ENCODE measurements at places on chromosomes 12 and 14.

- no peak for ATAC-seq
Measured at GRCh38 chr12:110050927-110051326, 2.6 kb upstream of the C12orf76 start.

- no peak for ATAC-seq
Measured at GRCh38 chr14:52268279-52269061, 972 bp downstream of the PTGDR start.

- no peak for ATAC-seq
Measured at GRCh38 chr14:24826390-24826789, 192.4 kb upstream of the GZMB start.

GRCh38 chr14:99175331-99176155, 96.5 kb downstream of the BCL11B start:
- ATAC-seq: no peak

GRCh38 chr14:55077170-55078151, 26.0 kb downstream of the MAPK1IP1L start:
- peak; percentile 81 for ATAC-seq

DNA sequence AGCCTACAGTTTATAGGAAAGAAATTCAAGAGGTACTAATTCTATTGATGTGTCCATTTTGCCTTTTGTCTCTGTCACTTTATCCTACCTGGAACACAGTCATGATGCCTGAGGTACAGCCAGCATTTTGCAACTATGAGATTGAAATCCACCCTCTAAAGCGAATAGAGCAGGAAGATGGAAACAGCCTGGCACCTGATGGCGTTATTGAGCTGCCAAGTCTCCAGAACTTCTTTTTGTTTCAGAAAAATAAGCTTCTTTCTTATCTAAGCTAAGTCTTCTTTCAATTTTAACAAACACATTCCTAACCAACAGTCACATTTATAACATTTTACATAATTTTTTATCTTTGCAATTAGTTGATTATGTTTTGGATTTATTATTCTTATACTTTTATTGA, 182.1 kb downstream of the PAWR start:
- no peak for ATAC-seq

GRCh38 chr12:31796270-31796951, 67.6 kb upstream of the AMN1 start:
- ATAC-seq: no peak

DNA sequence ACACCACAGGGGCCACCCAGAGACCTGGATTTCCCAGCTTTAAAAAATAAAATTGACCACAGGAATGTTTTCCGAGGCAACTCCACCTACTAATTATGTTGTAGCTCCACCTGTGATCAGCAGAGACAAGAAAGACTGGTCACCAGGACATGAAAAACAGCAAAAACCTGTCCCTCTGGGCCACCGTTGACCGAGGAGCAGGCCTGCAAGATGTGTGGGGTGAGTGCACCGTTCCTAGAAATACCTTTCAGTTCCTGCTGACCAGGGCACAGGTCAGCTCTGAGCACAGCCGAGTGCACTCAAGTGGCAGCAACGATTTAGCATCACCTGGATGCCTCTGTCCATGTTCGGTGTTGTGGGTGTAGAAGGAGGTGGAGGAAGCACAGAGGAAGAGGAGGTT, 16.9 kb downstream of the FZD10 start:
- no peak for ATAC-seq

DNA sequence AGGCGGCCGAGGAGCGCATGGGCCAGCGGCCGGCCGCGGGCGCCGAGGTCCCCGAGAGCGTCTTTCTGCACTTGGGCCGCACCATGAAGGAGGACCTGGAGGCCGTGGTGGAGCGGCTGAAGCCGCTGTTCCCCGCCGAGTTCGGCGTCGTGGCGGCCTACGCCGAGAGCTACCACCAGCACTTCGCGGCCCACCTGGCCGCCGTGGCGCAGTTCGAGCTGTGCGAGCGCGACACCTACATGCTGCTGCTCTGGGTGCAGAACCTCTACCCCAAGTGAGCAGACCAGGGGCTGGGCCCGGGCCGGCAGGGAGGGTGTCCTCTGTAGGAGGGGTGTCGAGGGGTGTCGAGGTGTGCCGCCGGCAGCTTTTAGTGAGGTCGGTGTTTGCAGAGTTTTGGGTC, 4.1 kb downstream of the TNFAIP2 start:
- ATAC-seq: no peak

GRCh38 chr12:94038605-94039004, 109.8 kb upstream of the PLXNC1 start:
- ATAC-seq: no peak

- no peak for ATAC-seq
Measured at GRCh38 chr12:92696216-92696615, 6.6 kb upstream of the PLEKHG7 start.

DNA sequence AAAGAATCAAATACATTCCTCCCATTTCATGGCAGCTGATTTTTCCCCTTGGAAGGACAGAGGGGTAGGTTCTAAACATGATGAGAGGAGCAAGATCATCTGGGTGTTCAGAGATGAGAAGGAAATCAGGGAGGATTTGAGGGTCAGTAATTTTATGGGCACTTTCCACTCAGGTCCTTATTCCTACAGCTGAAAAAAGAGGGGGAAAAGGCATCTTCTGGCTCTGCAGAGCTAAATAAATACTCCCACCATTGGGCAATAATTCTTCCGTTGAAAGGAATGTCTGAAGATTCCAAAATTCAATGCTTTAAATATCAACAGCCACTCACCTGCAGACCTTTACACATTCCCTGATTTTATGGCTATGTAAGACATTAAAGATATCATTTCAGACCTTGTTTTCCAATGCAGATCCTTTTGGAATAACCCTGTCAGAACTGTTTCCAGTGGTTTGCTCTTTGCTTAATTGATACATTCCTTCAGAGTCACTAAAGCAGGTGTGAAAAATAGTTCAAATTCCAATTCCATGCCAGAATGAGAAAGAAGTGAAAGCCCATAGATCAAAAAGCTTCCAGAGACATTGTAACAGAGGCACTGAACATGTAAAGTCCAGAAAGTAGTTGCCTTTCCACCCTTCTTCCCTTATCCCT, 233.3 kb upstream of the KRR1 start:
- ATAC-seq: no peak

GRCh38 chr12:104734541-104735095, 223.5 kb downstream of the SLC41A2 start:
- ATAC-seq: no peak

DNA sequence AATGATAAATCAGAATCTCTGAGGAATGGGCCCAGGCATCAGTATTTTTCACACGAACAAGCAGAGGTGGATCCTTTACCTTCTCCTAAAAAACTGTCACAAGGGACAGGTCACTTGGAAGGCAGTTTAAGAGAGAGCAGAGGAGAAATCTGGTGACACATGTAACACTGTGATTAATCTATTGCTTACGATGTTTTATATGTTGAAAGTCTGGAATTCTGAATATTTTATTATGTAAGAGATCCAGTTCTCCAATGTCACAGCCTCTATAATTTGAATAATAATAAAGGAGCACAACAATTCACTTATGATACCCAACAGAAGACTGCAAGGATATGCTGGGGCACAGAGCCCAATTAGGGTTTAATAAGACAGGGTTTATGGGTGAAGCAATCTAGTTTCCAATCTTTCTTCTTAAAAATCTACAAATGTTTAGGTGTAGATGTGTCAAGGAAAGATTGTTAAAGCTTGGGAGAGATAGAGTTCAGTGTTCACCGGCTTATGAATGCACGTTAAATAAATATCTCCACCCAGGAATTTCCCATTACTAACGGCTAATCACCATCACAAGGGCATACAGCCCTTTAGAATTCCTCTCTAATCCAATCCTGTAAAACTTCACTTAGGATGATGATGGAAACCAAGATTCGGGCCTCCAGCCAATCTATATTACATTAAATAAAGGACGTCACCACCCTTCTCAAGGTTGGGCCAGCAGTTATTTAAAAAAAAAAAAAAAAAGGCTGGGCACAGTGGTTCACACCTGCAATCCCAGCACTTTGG, 23.4 kb downstream of the DUSP16 start:
- no peak for ATAC-seq

DNA sequence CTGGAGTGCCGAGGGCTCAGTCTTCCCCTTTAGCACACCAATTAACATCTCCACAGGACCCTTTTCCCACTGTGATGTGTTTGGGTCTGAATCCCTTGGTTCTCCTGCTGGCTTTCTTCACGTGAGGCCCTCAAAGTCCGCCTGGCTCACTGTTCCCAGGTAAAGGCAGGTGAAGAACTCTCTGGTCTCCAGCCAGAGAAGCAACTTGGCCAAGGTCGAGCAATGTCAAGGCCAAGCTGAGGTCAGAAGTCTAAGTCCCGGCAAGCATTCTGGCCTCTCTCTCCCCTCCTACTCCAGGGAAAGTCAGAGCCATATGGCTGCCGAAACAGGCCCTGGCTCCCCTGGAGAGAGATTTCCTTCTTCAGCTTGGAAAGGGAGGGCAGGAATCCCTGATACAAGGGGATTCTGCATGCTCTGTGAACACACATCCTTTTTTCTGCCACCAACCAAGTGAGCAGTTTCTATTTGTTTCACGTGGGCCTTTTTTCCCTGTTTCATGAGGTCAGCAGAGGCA, 61.4 kb upstream of the ESRRB start:
- no peak for ATAC-seq

DNA sequence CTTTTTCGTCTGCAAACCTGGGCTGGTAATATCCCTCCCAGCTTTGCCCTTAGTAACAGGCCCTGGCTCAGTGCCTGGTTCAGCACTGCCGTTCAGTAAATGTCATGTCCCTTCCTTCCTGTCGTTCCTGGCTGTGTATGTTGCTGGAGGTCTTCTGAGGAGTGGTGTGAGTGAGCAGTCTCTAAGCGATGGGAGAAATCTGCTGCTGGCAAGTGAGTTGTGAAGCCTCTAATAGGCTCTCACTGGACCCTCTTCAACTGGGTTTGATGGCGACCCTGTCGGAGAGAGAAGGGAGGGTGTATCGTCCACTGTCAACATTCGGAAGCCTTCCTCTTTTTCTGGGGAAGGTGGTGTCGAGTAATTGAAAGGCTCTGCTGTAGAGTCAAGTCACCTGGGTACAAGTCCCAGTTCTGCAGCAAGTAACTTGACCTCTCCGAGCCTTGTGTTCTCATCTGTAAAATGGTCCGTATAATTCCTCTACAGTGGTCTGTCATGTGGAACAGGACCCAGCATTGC, 62.8 kb downstream of the HRK start:
- no peak for ATAC-seq

GRCh38 chr12:969821-970220, 20.3 kb upstream of the RAD52 start:
- ATAC-seq: no peak

DNA sequence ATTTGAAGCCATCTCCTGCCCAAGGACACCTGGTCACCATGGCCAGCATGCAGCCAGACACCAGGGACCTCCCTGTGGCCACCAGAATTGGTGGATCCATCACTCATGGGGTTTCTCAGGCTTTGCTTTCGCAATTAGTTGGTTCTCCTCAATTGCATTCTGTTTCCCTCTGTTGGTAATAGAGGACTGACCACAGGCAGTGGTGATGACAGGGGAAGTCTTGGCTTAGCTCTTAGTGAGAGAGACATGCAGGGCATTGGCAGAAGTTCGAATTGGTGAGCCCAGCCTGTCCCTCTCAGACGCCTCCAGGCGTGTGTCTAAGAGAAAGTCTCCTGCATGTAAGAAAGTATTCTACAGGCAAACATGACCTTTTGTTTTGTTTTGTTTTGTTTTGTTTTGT, 21.3 kb downstream of the HCAR2 start:
- ATAC-seq: no peak

GRCh38 chr14:65080960-65081747, 21.2 kb downstream of the MAX start:
- peak; percentile 51 for ATAC-seq

DNA sequence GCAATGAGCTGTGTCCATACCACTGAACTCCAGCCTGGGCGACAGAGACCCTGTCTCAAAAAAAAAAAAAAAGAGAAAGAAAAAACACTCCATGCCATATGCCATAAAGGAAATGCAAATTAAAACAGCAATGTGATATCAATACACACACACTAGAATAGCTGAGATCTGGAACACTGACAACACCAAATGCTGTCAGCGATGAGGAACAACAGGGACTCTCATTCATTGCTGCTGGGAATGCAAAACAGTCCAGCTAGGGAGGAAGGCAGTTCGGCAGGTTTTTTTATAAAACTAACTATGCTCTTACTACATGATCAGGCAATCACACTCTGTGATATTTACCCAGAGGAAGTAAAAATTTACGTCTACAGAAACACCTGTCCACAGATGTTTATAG, 3.4 kb upstream of the ABCB9 start:
- no peak for ATAC-seq

DNA sequence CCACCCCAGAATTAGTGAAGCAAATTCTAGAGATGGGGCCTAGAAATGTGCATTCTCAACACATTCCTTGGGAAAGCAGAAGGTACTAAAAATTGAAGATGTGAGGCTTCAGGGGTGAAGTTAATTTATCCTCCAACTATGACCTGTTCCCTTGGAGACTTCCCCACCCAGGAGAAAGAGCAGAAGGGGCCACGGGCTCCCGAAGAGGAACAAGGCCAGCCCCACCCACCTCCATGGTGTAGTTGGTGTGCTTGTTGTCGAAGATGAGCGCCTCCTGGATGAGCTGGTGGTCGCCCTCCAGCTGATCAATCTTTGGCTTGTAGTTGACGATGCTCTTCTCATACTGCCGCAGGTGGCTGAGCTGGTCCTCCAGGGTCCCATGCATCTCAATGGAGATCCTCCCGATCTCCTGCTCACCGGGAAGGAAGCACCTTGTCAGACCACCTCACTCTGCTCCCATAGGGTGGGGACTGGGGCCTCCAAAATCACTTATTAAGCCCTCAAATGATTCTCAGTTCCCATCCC, 87.8 kb upstream of the ZFP36L1 start:
- ATAC-seq: no peak

Measured in activated CD4-positive, CD25-positive, alpha-beta regulatory T cell treated with anti-CD3 and anti-CD28 coated beads, Interleukin-2, amount 50 U/mL, for 24 hours (primary cell).